ENCODE measurements at places on chromosomes 6 and 20.
A peak's percentile ranks its signal among the peaks of the same experiment; 100 is the strongest.

DNA sequence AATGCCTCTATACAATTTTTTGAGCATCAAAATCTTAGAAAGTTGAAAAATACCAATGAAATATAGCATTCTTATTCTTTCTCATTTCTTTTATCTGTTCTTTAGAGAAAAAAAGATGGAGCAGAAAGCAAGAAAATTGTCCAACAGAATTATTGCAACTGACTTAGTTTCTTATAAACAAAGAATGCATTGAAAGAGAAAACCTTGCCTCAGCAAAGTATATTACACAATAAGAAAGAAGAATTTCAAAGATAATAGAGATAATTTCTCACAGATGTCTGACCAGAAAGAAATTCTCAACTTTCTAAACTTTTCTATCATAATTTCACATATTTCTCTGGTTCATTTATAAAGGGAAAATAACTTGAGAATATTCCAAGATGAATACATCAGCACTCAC, 47.0 kb upstream of the PRND start:
- no peak for DNase-seq

- no peak for DNase-seq
These were observed 76.4 kb upstream of the HS3ST5 start for GRCh38 chr6:114419175-114419574.

GRCh38 chr6:170033666-170034065, 257.2 kb downstream of the DLL1 start:
- DNase-seq = no peak

DNA sequence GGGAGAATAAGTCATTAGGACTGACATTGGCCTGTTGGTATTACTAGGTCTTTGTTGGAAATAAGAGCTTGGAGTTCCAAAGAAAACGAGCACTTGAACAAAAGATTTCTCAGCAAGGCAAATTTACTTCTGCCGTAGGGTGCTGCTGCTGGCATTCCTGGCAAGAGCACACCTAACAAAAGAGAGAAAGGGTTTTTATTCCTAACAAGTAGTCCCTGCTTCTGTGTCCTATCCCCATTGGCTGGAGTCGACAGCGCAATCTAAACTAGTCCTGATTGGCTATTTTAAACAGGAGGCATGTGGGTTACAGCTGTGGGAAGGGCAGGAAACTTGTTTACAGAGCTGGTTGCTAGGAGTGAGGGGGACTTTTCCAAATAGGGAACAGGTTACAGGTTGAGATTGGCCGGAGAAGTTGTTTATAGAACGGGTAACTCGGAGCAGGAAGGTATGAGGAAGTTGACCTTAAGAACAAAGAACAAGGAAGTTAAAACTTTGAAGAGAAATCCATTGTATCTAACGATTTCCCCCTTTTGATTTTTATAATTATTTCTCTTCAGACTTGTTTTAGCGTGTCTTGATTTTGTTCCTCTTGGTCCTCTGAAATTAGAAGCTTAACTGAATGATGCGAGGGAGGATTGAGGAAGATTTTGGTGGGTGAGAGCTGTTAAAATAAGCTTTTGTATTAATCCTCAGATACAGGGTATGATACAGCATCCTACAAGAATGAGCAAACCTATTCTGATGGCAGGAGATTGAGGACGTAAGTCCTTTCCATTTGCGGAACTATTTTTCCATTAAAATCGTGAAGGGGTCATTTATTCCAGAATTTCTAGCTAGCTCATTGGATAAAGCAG, 3.4 kb upstream of the ZNFX1 start:
- no peak for DNase-seq

GRCh38 chr6:2072453-2072852, 173.0 kb downstream of the GMDS start:
- DNase-seq = peak; percentile 62

Measured in fibroblast of skin of right quadriceps (primary cell).